ENCODE measurements at places on chromosomes 13 and 19.
A peak's percentile ranks its signal among the peaks of the same experiment; 100 is the strongest.

DNA sequence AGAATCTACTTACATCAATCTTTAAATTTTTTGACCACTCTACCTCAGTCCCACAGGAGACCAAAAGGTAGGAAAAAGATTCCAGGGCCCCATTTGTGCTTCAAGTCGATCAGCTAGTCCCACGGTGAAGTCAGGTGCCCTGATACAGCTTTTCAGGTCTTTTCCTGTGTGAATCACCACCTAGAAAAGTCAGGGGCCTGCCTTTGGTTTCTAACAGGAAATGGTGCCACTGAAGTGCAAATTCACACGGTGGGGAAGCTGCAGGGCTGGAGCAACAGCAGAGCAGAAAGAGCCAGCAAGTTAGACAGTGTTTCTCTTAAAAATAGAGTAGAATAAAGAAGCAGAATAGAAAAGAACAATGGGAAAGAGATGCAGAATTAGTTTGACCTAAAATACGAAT lies 107.5 kb downstream of the KLF12 start:
- no peak for DNase-seq

- DNase-seq, result no peak
Observed at GRCh38 chr19:46920362-46920761, 59.6 kb downstream of the ARHGAP35 start.

DNA sequence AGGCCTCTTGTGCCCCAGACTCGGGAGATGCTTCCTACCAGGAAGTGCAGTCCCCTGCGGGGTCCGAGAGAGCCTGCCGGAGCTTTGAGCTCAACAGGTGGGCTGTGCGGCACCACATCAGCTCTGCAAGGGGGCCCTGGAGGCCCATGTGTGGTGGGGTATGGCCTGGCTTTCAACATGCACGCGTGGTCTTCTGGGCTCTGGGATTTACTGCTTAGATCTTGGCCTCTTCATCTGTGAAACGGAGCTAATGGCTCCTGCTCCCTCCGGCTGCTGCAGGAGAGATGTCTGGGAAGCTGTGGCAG lies 18.0 kb downstream of the NDUFB7 start:
- no peak for DNase-seq

DNA sequence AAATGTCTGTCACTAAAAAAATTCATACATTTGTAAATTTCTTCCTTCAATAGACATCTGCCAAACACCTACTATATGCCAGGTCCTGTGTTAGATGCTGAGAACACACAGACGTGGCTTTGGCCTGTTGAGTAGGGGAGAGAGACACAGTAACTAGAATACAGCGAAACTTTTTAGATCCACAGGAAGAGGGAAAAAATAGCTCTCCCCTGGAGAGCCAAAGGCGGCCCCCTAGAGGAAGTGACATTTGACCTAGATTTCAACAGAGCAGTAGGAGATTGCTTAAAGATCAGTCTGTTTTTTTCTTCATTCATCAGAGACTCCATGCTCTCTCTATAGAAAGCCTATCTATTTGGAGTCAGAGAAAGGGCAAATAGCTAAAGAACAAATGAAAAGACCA lies 11.3 kb downstream of the LCP1 start:
- no peak for DNase-seq

DNA sequence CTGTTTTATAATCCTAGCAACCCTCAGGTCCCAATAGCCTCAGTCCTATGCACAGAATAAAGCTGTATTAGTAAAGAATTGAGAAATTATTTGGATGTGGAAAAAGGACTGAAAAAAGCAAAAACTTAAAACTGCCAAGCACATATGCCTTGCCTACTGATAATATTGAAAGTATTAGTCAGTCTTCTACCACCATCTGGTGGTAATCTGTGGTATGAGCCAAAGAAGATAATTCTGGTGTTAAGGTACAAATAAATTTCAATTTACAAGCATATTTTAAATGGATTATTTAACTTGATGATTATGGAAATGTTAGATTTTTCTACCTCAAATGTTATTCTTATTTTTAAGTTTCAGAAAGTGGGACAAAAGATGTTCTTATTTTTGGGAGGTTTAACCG lies 460.3 kb upstream of the KLHL1 start:
- DNase-seq, result peak; percentile 75
